Activated CD4-positive, alpha-beta T cell treated with anti-CD3 and anti-CD28 coated beads for 1 hour (primary cell): ENCODE measurements at places on chromosomes 7 and 10.

DNA sequence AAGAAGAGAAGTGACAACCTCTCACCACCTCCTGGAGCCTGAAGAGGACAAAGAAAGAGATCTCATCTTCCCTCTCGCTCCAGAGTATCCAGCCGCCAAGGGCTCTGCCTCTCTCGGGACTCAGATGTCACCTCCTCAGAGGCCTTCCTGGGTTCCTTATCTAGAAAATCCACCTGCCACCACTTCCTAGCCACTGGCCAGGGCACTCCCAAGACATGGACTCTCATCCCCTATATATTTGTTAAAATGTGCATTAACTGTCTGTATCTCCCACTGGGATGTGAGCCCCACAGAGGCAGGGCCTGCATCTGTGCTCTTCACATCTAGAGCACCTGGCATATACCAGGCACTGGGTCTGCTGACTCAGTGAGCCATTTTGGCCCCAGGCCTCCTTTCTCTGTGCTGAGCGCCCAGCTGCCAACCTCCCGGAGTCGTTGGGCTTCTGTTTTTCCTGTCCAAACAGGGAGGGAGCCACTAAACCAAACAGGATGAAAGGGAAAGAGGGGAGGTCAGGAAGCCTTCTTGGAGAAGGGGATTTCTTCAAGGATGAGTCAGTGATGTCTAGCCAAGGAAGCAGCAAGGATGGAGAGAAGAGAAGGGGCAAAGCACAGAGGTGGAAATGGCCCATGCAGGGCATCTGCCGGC lies 58.9 kb downstream of the KCNMA1 start:
- DNase-seq: no peak

- no peak for DNase-seq
Measured at GRCh38 chr7:120931243-120931642, 19.3 kb upstream of the ING3 start.

DNA sequence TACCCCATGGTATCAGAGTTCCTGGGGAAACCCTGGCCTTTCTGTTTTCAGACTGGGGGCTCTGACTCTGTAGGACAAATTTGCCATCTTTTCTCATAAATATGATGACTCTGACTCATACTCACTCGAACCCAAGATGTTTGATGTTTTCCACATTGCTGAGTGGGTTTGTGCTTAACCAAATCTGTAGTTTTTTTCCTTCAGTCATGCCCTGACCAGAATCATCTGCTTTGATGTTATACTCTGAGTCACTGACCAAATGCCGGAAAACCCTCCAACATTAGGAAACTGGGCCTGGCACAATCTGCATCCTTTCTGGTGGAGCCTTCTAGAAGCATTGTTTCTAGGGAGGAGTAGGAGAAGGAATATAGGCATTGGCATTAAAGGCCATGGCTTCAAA lies 118.7 kb downstream of the C10orf105 start:
- DNase-seq: no peak

GRCh38 chr10:15494850-15495506 lies 123.9 kb upstream of the FAM171A1 start:
- DNase-seq: no peak
